ENCODE measurements at places on chromosomes 16 and 17.

DNA sequence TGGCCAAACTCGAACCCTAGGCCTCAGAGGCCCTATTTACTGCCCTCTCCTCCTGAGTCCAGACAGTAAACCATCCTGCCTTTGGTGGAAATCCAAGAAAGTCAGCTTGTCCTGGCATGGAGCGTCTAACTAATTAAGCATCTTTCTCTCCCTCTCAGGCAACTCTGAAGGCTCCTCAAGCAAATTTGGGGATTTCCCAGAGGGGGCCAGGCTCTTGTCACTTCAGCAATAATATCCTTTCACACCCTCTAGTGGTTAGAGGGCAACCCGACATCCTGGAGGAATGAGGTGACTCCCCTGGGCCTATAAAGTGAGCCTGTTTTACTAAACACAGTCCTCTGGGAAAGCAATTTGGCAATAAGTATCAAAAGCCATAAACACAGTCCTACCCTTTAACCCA, 60.4 kb downstream of the NOG start:
- DNase-seq: peak; percentile 46

- DNase-seq: peak; percentile 30
Measured at GRCh38 chr17:15999974-16000827, 577 bp downstream of the TTC19 start.

DNA sequence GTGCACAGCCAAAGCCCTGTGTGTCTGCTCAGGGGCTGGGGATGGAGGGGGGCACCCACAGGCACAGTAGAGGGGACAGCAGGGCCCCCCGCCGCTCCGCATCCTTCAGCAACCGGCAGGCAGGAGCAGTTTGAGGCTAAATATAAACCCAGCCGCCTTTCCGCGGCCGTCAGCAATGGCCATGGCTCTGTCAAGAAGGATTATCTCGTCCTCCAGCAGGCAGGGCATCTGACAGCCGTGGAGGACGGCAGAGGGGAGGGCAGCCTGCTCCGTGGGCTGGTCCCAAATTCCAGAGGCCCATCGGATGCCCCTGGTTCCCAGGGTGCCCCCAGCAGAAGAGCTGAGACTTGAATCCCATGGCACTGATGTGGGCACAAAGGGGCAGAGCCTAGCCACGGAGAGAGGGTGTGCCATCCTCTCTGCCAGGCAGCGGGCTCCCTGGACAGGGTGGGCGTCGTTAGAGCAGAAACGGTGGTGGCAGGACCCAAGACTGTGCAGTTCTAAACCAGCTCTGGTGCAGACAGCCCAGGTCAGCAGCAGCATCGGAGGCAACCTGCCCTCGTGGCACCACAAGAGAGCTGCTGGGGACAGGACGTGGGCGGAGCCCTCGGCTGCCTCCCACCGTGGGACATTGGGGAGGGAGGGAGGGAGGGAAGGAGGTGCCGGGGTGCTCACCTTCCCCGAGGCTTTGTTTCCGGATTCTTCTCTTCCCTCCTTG, 198.8 kb upstream of the CIBAR2 start:
- DNase-seq: no peak

DNA sequence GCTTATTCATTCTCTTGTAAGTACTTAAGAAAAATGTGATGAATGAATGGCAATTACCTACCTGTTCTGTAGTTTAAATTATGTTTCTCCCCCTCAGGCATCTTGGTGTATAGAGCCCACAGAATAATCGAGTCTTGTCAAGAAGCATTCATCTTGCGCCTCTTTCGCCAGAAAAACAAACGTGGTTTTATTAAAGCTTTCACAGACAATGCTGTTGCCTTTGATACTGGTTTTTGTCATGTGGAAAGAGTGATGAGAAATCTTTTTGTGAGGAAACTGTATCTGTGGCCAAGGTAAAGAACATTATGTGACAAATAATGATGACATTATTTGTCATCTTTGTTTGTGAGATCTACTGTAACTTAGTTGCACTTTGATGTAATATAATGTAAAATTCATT, 6.5 kb downstream of the ERCC4 start:
- no peak for DNase-seq

DNA sequence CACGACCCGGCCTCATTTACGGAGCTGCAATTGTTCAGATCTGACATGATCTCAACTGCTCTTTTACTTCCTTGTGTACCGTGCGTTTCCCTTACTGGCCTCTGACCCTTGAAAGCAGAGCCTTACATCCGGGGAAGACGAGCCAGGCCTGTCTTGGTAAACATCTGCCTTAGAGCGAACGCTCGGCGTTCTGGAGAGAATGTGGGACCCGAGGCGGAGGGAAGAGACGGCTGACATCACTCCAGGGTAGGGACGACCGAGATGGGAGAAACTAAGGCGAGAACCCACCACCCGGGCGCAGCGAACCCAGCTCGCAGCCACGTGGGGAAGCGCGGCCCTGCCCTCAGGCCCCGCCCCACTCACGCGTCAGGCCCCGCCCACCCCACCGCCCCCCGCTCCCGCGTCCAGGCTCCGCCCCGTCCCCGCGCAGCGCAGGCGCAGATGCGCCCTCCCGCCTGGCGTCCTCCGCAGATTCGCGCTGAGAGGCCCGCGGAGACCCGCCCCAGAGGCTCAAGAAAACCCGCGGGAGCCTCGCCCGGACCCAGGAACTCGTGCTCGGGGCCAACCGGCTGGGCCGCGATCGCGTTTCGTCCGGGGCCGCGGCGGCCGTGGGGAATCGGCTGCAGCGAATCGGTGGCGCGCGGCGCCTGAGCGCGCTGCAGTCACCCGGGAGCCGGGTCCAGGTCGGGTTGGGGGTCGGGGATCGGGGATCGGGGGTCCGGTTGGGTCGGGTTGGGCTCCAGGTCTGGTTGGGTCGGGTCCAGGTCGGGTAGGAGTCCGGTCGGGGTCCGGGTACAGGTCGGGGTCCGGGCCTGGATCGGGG, at the start of gene TELO2:
Gene TELO2, plus strand, starts transcription at position 438 of the 823 bp plus-strand sequence. CDS start 922 bp downstream, outside the sequence.
- DNase-seq: peak; percentile 85

DNA sequence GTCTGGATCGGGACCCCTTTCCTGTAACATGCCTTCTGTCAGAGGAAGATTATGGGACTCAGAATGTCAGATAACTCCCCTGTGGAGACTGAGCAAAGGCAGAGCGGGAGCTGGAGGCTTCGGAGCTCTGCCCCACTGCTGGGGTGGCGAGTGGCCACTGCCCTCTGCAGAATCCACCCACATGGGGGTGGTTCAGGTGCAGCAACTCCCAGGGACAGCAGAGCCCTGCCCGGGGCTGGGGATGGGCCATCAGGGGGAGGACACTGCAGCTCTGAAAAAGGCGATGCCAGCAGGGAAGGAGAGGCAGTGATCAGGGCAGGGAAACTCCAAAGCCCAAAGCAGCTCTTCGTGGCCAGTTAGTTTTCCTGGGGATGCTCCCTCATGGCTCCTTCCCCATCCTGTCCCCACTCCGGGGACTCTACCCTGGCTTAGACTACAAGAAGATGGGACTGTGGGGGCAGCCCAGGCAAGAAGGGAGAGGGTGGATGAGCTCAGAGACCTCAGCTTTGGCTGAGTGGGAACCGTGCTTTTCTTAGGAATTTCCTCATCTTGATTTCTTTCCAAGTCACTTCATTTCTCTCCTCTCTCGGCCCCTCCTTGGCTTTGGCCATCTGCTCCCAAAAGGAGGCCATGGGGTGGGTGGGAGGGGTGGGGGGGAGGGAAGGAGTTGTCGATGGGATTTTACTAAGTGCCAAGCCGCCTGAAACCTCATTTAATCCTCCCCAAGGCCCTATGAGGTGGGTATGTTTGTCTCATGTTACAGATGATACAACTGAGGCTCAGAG, 4.0 kb downstream of the CA4 start:
- DNase-seq: no peak

DNA sequence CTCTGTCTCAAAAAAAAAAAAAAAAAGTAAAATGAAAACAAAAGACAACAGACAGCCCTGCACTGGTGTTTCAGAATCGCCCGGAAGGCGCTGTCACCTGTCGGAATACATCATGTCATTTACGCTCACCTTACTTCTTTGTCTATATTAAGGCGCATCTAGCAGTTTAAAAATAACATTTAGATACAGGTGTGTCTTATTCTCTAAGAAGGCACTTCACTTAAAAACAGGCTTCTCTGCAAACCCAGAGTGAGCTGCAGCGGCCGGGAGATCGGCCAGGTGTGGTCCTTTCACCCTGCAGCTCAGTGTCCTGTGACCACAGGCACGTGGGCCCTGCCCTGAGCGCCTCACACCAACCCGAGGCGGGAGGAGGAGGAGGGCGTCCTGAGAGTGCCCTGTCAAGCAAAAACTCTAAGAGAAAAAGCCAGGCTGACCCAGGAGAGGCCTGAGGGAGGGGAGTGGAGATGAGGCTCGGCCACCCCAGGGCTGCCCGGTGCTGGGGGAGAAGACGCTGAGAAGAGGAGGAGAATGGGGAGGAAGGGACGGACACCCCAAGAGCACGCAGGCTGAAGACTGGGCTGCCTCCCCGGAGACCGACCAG, 3.3 kb upstream of the LMF1 start:
- DNase-seq: no peak

GRCh38 chr17:57714665-57715180, 30.4 kb downstream of the CCDC182 start:
- DNase-seq: no peak

GRCh38 chr17:7308625-7309433, 1.4 kb downstream of the EIF5A start:
- peak; percentile 91 for DNase-seq

DNA sequence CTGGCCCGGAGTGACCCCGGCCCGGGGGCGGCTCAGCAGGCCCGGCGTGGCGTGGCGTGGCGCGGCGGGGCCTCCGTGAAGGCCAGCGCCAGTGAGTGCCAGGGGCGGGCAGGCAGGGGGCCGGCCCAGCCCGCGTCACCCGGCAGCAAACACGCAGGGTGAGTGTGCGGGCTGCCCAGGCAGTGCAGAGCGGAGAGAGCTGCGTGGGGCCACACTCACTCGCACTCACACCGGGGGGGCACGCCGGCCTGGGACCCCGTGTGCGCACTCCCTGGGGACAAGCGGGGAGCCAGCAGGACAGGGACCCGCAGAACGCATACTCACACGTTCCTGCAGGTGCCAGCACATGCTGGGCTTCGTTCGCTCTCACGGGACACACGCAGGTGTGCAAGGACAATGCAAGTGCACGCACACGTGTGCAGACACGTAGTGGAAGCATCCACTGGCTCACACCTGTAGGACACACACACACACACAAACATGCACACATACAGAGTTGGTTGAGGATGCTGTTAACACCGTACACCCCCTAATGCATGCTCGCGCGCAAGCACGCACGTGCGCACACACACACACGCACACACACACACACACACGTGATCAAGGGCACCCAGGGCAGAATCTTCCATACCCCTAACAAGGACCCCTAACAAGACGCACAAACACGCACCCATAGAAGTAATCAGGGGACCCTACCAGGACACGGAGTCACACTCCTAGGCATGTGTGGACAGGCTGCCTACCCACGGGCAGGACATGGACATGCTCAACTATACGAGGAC, 7.7 kb downstream of the USP6 start:
- no peak for DNase-seq

GRCh38 chr17:81170727-81171494, 4.9 kb upstream of the AATK start:
- no peak for DNase-seq

DNA sequence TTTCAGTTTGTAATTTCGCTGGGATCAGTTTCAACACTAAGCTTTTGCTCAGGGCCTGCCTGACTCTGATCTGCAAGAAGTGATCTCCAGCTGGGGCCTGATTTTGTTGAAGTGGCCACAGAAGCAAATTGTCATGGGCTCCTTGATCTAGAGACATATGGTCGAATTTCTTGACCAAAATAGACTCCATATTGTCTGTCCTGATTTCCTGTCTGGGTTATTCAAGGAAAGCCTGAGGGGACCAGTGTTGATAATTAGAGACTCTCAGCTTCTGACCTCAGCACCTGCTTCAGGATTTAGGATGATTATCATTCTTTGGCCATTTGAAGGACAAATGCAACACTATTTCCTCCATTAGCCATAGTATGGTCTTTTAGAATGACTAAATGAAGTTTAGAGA, 48.9 kb upstream of the MSI2 start:
- DNase-seq: no peak

- DNase-seq: no peak
Measured at GRCh38 chr17:44601539-44601938, 44.3 kb downstream of the FZD2 start.

- DNase-seq: no peak
Measured at GRCh38 chr16:85126394-85126704, 14.1 kb upstream of the CIBAR2 start.

DNA sequence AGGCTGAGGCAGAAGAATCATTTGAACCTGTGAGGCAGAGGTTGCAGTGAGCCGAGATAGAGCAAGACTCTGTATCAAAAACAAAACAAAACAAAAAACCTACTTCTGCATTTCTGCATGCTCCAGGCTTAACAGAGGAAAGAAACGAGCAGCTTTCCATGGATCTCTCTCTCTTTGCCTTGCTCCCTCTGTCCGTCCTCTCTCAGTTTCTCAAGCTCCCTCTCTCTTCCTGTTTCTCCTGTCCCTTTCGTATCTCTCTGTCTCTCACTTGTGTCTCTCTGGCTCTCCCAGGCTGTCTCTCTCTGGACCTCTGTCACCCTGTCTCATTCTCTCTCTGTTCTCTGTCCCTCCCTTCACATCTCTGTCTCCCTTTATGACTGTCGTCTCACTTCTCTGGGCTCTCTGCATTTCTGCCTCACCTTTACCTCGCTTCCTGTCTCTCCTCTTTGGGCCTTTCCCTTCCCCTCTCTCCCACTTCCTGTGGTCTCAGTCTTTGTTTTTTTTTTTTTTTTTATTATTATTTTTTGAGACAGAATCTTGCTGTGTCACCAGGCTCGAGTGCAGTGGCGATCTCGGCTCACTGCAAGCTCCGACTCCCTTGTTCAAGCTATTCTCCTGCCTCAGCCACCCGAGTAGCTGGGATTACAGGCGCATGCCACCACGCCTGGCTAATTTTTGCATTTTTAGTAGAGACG, 4.1 kb upstream of the PITPNA start:
- peak; percentile 46 for DNase-seq

DNA sequence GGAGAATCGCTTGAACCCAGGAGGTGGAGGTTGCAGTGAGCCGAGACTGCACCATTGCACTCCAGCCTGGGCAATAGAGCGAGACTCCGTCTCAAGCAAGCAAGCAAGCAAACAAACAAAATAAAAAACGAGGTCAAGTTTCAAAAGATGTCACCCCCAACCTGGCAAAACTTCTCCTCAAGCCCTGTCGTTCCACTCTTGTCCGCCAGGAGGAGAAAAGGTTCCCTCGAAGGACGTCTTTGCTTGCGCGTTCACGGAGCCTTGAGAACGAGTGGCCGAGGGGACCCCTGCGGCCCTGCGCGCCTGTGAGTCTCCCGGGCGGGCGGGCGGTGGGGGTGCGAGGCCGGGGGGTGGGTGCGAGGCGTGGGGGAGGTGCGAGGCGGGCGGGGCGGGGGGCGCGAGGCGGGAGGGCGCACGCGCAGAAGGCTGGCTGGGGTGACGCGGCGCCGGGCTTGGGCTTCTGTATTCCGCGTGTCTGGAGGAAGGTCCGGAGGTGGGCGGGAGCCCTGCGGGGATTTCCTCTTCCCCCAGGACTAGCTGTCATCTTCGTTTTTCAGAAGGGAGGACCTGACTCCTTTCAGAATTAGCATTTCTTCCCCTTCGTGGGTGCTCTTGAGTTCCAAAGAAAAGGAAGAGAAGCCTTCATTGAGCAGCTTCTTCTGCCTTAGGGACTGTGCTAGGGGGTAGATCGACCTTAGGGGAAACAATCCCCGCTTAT, 3.7 kb downstream of the SLC52A1 start:
- peak; percentile 73 for DNase-seq

GRCh38 chr16:84759061-84759460, 59.3 kb downstream of the USP10 start:
- DNase-seq: peak; percentile 88
